ENCODE measurements at places on chromosomes 4 and X.

DNA sequence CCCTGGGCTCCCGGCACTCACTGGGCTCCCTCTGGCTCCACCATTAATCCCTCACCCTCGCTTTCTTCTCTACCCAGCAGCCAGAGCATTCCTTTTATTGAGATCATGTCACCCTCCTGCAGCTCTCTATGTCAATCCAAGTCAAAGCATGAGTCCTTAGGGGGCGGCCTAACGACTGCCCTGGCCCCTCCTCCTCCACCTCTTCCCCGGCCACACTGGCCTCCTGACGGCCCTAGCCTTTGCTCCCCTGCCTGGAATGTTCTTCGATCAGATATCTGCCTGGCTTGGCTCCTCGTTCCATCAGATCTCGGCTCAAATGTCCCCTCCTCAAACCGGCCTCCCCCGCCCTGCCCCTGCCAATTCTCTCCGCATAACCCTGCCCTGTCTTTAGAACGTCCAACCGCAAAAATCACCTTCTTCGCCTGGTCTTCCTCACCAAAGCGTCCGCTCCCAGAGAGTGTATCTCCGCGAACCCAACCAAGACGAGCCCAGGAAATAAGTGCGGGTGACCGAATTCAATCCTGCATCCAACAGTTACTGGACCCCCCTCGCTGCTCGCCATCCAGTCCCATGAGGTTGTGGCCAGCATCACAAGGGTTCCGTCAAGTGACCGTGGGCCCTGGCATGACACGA, 722 bp upstream of the PNCK start:
- no peak for DNase-seq

GRCh38 chrX:19030805-19031204, 46.9 kb upstream of the PHKA2 start:
- DNase-seq = no peak

- no peak for DNase-seq
These were observed 221.8 kb downstream of the ASMT start for GRCh38 chrX:1836683-1837082.

GRCh38 chr4:56803471-56803870, 18.0 kb downstream of the SPINK2 start:
- no peak for DNase-seq

DNA sequence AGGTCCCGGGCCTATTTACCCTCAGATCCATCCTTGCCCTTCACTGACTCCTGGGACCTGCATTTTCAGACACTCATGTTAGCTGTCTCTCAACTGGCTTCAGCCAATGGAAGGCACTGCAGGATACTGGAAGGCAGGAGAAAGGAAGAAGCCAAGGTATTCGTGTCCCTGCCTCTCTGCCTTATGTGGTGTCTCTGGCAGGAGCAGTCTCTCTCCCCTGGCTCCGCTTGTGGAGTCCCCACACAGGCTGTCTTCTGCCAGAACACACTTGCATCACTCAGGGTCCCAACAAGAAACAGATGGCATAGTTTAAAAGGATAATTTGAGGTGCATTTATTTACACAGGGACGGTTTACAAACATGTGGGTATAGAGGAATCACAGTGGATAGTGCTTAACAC, 21.6 kb upstream of the MAPK10 start:
- DNase-seq = no peak

- DNase-seq = no peak
These were observed 19.1 kb upstream of the ARSJ start for GRCh38 chr4:113998531-113998930.

DNA sequence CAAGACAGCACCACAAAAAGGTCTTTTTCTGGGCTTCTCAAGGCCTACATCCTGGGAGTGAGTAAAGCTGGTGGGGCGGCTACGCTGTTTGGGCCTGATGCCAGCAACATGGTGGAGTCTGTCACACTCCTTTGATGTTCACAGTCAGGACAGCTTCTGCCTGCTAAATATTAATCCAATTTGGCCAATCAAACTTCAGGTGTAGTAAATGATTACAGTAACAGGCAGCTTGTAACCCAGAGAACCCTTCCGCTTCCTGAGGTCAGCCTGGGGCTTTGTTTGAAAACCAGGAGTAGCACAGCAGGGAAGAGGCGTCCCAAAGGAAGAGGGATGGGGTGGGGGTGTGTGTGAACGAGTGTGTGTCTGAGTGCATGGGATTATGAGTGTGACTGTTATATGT, 220.4 kb downstream of the MAML3 start:
- DNase-seq = no peak

DNA sequence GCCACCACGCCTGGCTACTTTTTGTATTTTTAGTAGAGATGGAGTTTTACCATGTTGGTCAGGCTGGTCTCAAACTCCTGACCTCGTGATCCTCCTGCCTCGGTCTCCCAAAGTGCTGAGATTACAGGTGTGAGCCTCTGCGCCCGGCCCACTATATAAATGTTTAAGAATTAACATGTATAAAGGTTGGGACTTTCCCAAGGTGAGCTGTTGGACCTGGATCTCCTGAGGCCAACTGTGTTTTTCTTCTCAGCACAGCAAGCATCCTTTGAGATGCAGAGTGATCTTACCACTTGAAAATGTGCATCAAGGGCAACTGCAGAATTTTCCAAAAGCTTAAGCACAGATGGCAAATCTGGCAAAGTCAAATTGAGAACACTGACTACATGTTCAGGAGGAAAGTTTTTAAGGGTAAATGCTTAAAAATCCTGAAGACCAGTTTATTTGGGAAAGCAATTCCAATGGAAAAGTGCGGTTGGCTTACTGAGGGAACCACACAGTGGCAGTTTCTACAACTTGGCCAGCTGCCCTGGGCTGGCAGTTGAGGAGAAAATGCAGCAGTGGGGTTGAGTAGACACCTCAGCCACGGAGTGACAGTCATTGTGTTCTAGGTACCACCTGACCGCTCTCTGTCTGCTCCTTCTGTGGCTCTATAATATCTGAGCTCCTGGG, 168.9 kb downstream of the CBR4 start:
- no peak for DNase-seq

- DNase-seq = no peak
These were observed 38.7 kb upstream of the MAGEA10 start for GRCh38 chrX:152177052-152177451.

GRCh38 chrX:3252744-3253143, 93.7 kb downstream of the MXRA5 start:
- DNase-seq = no peak

DNA sequence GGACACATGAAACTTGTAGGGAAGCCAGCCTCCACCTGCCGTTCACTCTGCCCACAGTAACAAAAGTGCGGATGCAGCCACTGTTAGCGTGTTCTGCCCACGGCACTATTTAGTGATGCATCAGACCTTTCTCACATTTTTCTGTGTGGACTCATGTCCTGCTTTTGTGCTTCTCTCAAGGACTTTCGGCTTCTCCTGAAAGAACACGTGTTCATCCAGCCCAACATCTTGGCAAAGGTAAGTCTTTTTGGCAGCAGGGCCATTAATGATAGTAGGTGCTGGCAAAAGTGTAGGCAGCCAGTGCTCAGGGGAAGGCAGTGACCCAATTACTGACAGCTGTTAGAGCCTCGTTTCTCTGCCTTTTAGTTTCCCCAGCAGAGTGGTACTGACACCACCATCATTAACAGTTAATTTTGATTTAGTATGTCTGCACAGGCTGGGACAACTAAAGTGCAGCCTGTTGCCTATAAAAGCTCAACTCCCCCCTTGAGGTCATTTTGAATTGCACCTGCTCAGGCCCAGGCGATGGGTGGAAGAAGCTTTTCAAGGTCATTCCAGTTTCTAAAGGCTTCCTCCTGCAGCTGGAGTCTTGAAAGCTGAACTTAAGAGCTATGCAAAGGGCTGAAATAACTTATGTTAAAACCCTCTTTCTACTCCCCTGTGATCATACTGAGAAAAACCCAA, 54.5 kb upstream of the HPSE start:
- DNase-seq = no peak

- DNase-seq = no peak
These were observed 1263.1 kb downstream of the PCDH7 start for GRCh38 chr4:31983246-31983645.

GRCh38 chrX:104342065-104342464, 87.3 kb upstream of the ESX1 start:
- DNase-seq = no peak

DNA sequence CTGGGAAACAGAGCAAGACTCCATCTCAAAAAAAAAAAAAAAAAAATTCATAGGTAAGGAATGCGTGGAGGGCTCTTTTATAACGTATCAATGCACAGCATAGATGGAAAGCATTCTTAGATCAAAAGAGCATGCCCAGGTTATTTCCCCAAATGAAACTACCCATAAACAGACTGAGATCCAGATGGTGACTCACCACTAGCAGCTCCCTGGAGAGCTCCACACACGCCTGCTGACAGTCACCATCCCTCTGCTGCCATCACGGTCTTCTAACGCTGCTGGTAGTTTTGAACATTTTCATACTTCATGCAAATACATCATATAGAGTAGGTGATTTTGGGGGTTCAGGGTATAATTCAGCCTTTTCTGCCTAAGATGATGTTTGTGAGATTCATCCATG, 136.9 kb downstream of the ASMT start:
- DNase-seq = no peak

DNA sequence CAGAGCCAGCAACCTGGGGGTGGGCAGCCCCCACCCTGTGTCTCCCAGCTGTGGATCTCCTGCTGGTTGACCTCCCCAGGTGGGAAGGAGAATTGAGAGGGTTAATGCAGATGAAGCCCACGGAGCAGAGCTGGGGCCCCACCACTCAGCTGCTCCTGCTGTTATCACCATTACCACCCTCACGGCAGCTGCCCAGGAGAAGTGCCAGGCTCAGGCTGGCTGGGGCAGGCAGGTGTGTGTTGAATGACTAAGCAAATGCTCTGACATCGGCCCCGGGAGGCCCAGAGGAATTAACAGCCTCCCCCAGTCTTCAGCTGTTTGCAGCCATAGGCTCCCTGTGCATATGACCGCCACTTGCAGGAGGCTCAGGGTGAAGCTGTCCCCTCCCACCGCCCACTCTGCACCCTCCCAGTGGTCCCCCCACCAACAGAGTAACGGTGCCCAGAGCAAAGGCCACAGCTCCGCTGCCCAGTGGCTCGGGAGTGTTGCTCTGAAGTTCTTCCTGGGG, 133.8 kb downstream of the CPZ start:
- no peak for DNase-seq

DNA sequence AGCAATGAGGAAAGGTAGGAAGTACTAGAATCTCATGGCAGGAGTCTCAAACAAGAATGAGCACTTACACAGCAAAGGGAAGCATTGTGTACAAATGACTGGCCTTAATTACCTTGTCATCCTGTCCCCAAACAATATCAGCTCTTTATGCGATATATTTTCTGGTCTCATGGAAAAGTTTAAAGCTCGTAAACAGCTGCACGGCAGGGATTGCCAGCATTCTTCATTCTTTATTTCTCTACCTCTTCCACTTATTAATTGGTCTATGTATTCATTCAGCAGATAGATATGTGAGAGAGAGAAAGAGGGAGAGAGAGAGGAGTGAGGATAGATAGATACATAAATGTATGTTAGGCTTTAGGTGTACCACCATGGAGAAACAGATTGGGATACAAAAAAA, 155.8 kb upstream of the FAT4 start:
- no peak for DNase-seq

GRCh38 chr4:14928035-14928434, 74.2 kb upstream of the CPEB2 start:
- no peak for DNase-seq

DNA sequence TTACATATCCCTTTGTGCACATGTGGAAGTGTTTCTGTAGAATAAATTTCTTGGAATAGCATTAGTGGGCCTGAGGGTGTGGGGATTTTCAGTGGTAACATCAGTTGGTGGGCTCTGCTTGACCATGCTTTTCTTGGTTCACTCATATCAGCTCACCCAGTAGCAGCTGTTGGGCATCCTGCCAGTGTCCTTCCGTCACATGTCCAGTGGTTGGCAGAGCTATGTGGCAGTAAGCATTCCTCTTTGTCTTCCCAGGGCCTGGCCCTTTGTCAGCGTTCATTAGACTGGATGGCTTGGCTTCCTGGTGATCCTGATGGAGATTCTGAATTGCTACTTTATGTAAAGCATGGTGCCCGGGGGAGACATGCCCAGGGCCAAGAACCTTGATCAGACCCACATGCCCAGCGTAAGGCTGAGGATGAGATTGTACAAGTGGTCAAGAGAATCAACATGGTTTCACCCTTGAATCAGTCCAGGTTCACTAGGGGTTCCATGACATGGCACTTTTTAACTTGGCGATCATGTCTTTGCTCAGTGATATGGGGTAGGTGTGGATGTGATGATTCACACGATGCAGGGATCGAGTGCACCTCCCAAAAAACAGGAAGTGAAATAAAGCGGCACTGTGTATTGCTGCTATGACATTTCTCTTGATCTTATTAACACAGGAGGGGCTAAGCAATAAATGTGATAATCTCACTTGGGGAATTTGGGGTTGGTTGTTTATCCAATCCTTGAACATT, 72.1 kb upstream of the IGFBP7 start:
- DNase-seq = no peak

GRCh38 chr4:138053641-138054301, 188.4 kb downstream of the SLC7A11 start:
- no peak for DNase-seq

- DNase-seq = peak; percentile 53
These were observed 14.4 kb upstream of the RAB40A start for GRCh38 chrX:103533511-103534216.

GRCh38 chr4:140291259-140291658, 82.2 kb upstream of the SCOC start:
- no peak for DNase-seq

GRCh38 chrX:139881572-139881971, 51.3 kb downstream of the ATP11C start:
- DNase-seq = no peak

DNA sequence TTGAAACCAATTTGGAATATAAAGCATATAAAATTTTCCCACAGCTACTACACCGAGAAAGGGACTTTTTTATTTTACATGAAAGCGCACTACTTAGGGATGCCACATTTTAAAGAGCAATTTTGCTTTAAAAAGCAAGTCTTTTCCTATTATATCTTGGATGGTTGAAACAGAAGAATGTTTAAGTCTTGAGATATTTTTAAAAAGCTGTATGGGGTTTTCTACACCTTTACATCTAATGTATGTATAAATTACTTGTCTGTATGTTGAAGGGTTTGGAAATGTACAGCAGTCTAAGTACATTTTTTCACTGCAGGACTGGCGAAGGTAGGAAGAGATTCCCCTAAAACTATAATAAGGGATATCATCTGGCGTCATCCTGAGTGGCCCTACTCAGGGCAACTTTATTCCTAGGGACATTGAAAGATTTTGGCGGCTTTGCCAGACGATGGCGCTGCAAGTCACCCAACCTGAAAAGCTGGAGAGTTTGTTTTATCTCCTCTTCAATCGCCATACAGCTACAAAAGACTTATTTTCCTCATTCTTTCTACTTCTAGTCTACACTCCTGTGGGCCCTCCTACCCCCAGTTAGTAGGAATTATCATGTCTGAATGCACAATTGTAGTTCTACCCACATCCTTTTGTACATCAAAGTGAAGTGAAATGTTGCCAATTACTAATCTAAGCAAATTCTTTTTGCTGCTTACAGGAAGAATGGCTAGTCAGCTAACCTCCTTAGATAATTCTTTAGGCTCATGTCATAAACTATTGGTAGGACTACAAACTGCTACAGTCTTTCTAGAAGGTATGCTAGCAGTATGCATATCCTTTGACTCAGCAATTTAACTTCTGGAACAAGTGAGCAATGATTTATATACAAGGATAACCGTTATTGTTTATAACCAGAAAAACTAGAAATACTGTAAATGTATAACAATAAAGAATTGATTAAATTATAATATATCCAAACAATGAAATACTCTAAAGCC, 782 bp upstream of the NEK1 start:
- DNase-seq = no peak

GRCh38 chr4:37690976-37691375, 4.8 kb upstream of the RELL1 start:
- no peak for DNase-seq
